GM12891 (cell line): ENCODE measurements at places on chromosomes 1 and 21.

GRCh38 chr1:211589782-211590721 lies 11.1 kb upstream of the SLC30A1 start:
- no peak for DNase-seq

DNA sequence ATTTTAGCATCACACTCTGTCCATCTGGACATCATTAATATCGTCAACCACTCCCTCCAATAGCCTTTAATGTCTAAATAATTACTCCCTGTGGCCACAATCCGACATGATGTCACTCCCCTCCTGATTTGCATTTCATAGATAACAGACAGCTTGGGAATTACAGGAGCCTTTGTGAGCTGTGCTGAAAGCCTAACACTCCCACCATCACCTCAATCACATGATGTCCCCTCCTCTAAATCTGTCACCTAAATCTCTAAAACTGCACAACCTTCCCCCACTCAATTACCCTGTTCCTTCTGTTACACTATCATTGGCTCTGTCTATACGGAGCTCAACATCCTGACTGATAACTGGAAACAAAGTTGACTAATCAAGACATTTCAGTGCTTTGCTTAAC lies 14.3 kb downstream of the NHLH2 start:
- DNase-seq = no peak

GRCh38 chr1:94048413-94049164 lies 72.4 kb downstream of the ABCA4 start:
- DNase-seq = no peak

- no peak for DNase-seq
Observed at GRCh38 chr1:38082769-38083263, 36.2 kb upstream of the POU3F1 start.

DNA sequence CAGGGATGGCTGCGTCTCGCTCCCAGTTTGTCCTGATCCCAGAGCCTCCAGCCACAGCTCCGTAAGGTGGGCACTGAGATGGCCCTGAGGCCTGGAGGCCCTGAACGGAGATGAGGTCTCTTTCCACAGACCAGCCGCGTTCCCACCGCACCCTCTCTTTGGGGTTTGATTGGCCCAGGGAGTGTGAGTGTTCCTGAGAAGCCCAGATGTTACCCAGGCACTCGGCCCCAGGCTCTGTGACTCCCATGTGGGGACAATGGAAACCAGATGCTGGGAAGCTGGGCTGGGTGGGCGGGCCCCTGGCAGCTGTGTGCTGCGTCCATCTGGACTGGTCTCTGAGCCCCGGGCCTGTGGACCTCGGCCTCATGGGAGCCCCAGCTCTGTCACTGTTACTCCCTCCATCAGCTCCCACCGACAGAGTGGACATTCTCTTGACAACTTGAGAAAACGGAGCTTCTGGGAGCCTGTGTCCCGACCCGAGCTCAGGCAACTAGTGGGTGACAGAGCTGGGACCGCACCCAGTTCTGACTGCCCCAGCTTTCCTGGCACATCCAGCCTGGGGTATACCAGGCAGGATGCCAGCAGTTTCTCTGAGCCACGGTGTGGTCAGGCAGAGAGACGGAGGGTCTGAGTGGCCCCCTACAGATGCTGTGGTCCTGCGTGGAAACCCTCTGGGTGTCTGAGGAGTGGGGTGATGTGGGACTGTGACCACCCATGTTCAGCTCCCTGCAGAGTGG lies 9.8 kb upstream of the COL6A1 start:
- DNase-seq = no peak
